Activated T-helper 1 cell treated with anti-CD3 and anti-CD28 coated beads, Interleukin-2, amount 50 U/mL, for 16 hours (primary cell): ENCODE measurements at places on chromosomes 3 and 15.

DNA sequence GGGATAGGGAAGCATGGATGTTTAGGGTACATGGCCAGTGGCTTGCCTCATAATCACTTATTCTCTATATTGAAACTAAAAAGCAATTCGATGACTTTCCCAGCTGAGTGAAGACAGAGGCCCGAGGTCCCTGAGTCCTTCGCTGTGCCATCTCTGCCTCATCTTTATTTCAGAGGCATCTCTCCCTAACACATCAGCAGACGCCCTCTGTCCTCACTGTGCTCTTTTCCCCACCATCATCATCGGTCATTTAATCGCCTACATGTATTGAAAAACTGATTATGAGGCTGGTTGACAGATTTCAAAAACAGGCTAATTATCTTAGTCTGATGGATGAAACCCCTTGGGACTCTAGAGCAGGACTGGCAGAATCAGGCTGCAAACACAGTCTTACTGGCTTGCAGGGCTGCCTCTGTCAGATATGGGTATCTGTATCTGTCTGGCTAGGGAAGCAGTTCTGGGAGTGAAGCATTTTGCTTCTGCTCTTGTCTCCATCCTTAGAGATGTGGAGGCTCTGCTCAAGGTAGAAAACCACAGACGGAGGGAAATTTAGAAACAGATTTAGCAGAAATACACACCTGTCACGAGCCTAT, 291.0 kb upstream of the CHRM5 start:
- no peak for DNase-seq

- DNase-seq: no peak
These were observed 12.6 kb upstream of the FRMD5 start for GRCh38 chr15:44207643-44208042.

DNA sequence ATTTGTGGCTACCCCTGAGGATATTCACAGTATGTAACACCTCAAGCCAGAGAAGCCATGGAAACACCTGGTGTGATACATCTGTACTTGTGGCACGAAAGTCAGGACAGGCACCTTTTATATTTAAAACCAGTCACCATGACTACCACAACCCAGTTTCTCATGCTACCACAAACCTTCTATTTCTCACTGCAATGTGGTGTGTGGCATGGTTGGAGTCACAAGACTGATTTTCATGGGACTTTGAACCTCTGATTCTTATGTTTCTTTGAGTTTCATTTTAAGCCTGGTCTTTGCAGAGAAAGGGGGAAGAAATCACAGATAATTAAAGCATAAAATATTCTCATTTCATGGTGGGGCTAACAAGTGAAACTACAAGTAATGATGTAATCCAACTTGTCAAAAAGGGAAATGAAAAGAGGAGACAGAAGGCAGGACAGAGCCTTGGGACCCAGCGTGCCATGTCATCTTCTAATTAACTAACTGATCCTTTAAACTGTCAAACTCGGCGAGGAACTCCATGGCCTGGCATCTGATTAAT, 175.9 kb downstream of the PDZRN3 start:
- no peak for DNase-seq

- DNase-seq: no peak
These were observed 89.3 kb upstream of the ST8SIA2 start for GRCh38 chr15:92304223-92304975.
